ENCODE measurements at places on chromosomes 6 and 20. TPM values are rescaled to one million over a fixed set of nuclear protein-coding genes. Genes with fewer than 3 reads are reported as not detected.

EMILIN3 gene
- total RNA-seq: not detected

BMP2 gene
- not detected for total RNA-seq

POPDC3 gene
- total RNA-seq: not detected

FLRT3 gene
- total RNA-seq: not detected

WFDC12 gene
- total RNA-seq: not detected

LPIN3 gene
- 1.5 TPM for total RNA-seq

ECT2L gene
- not detected for total RNA-seq

COL9A3 gene
- 1.1 TPM for total RNA-seq

MAS1 gene
- total RNA-seq: not detected

TUBE1 gene
- total RNA-seq: 15.4 TPM

CST7 gene
- total RNA-seq: 78.4 TPM

SPATA2 gene
- 7.7 TPM for total RNA-seq

FAM162B gene
- not detected for total RNA-seq

SYNJ2 gene
- 26.1 TPM for total RNA-seq

DDO gene
- total RNA-seq: not detected

SLCO4A1 gene
- 58.0 TPM for total RNA-seq

Data from T-helper 2 cell treated with Interferon-gamma antibody and Interleukin-4, amounts not matched to agents 100 ng/mL and 5 ng/mL, for 36 hours (primary cell).